Tibial nerve (tissue), 4 donors: ENCODE measurements at places on chromosomes 16 and 17. TPM values are rescaled to one million over a fixed set of nuclear protein-coding genes. Genes with fewer than 3 reads are reported as not detected.

KRT13 gene
- not detected for total RNA-seq

OR1F1 gene
- total RNA-seq, result not detected

GP1BA gene
- total RNA-seq, result not detected

KSR1 gene
- 45.1 TPM for total RNA-seq

SGCA gene
- total RNA-seq, result 1.8 TPM

CLEC10A gene
- total RNA-seq, result 19.8 TPM

HS3ST3A1 gene
- 0.30 TPM for total RNA-seq

DNA sequence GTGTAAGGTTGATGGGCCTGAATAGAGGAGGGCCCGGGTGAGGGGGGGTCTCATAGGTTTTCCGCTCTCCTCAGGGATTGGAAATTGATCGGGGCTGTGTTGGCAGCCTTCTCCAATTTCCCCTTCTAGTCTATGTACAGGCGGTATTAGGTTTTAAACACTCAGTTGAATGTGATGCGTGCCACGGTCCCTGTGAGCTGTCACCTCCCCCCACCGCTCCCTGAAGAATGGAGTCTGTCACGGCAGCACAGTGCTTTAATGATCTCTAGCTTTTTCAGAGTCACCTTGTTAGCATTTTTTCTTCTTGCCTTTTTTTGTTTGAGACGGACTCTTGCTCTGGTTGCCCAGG is 800 bp downstream of the COX4I1 start:
- H3K27ac ChIP-seq, result peak overlapping the region; percentile 89
- peak overlapping the region; percentile 61 for H3K4me3 ChIP-seq
- no peaks in the 10 kb centered on the region for H3K36me3 ChIP-seq
- DNase-seq, result no peak

GRCh38 chr16:61952841-61953240 is 83.4 kb downstream of the CDH8 start:
- H3K36me3 ChIP-seq, result no peaks in the 10 kb centered on the region
- no peaks in the 10 kb centered on the region for H3K27me3 ChIP-seq

DNA sequence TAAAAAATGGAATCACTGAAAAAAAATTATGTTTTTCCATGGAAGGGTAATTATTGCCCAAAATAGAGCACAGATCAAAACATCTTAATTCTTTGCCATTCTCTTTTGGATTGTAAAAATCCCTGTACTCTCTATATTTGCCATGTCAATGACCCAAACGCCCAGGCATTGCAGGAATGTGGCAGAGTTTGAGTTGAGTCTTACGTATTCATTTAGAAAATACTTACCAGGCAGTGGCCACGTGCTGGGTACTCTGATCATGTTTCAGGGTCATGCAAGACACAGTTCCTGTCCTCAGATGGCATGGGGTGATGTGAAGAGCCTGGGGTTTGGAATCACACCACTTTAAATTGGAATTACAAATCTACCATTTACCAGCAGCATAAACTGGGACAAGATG is 267.7 kb downstream of the ABCC12 start:
- no peaks in the 10 kb centered on the region for H3K4me1 ChIP-seq
- no peak for DNase-seq
- no peak overlapping the region for H3K27ac ChIP-seq

DNA sequence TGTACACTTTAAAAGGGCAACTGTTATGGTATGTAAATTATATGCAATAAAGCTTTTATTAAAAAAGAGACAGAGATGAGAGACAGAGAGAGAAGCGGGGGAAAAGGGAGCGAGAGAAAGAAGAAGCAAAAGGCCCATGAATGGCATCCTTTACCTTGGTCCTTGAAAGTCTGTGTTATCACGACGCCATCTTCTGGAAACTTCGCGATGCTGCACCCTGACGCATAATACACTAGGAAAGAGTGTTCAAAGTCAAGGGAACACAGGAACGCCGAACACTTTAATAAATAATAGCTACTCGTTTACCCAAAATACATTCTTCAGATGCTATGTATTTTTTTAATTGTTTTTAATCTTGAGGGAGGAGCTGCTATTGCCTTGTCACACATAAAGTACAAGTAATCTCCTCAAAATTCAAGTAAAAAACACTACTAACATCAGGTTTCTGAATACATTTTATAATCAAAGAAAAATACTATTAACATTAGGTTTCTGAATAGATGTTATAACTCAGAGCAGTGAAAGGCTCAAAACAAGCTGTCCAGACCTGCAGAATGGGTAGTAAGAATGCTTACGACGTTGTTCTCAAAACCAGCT is 23.0 kb upstream of the SLC38A8 start:
- H3K36me3 ChIP-seq, result peaks cover 55% of the 10 kb centered on the region
- H3K4me1 ChIP-seq, result no peaks in the 10 kb centered on the region
- H3K27me3 ChIP-seq, result no peaks in the 10 kb centered on the region
- no peak overlapping the region for H3K27ac ChIP-seq
- H3K4me3 ChIP-seq, result no peak overlapping the region

GRCh38 chr16:3760518-3760917 is 43.2 kb upstream of the TRAP1 start:
- H3K36me3 ChIP-seq, result peaks cover 87% of the 10 kb centered on the region
- H3K4me1 ChIP-seq, result no peaks in the 10 kb centered on the region
- H3K4me3 ChIP-seq, result no peak overlapping the region

DNA sequence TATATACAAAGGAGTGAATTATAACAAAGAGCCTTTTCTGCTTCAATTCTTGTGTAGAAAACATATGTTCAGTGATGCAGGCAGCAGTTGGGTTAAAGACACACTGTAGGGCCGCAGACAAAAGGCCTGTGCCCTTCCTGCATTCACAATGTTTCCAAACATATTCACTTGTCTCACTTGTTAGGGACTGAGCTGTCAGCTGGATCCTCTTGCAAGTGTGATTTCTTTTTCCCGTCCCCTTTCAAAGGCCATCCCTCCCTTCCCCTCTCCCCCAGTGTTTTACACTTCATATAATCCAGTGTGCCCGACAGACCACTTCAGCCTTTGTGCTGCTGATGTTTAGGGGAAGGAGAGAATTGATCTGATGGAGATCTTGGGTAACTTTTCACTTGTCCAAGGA is 217.0 kb downstream of the FTO start:
- no peak for DNase-seq
- H3K4me3 ChIP-seq, result no peak overlapping the region
- H3K27me3 ChIP-seq, result no peaks in the 10 kb centered on the region
- no peak overlapping the region for H3K27ac ChIP-seq
- H3K36me3 ChIP-seq, result no peaks in the 10 kb centered on the region

DNA sequence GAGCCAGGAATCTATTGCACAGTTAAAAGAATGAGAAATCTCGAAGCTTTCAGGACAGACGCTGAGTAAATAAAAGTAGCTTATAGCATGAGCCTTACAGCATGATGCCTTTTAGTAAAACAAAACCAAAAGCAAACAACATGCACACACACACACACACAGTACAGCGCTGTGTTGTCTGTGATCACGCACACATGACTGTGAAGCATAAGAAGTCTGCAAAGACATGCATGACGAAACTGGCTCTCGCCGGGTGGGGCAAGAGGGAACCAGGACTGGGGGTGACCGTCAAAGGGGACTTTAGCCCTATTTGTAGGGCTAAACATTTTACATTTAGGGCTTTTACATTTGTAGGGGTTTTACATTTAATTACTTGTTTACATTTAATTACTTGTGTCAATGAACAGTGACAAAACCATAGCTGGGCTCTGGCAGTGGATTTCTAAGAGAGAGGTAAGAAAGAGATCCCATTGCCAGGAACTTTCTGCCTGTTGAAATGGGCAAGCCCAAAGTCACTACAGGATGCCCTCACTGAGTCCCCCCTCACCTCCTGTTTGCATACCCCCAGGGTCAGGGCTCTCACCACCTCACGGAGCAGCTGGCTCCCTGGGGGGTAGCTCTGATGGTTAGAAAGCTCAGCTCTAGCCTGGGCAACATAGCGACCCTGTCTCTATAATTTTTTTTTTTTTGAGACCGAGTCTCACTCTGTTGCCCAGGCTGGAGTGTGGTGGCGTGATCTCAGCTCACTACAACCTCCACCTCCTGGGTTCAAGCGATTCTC is 2.0 kb upstream of the TNFRSF13B start:
- peak overlapping the region; percentile 56 for H3K27ac ChIP-seq
- no peaks in the 10 kb centered on the region for H3K4me1 ChIP-seq
- no peak overlapping the region for H3K4me3 ChIP-seq
- peaks cover 11% of the 10 kb centered on the region for H3K27me3 ChIP-seq
- no peak for DNase-seq

DNA sequence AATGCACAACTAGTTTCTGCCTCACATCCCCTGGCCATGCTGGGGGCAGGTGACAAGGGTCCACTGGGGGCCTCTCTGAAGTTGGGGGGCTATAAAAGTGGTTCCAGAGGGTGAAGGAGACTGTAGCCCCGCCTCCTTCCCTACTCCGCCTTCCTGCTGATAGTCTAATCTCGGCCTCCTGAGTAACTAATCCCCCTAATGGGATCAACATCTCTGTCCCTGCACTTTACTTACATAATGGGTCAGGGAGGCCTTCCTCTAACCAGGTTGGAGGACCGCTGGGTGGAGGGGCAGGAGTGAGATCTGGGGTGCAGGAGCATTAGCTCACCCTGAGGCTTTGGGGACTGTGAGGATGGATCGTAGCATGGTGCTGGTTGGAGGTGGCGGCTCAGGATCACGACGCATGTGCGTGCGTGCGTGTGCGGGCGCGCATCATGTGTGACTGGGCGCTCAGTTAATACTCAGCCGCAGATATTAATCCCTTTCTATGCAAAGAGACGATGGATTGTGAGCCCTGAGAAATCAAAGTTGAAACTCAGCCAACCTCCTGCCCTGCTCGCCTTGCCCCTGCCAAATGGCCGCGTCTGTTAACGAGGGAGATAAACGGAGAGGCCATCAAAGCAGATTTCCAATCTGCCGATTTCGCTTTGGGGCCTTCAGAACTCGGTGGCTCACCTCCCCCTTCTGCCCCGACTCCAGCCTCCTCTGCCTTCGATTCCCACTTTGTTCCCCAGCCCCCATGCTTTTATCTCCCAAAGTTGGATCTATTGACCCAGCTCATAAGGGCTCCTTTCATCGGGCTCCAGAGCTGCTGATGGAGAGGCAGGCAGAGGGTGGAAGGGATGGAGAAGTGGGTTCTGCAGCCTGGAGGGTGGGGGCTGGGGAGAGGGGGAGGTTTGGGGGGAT is 107.3 kb downstream of the SDK2 start:
- no peak for DNase-seq
- H3K36me3 ChIP-seq, result no peaks in the 10 kb centered on the region
- no peak overlapping the region for H3K27ac ChIP-seq
- no peak overlapping the region for H3K4me3 ChIP-seq
- H3K4me1 ChIP-seq, result peaks cover 35% of the 10 kb centered on the region
- no peaks in the 10 kb centered on the region for H3K27me3 ChIP-seq

DNA sequence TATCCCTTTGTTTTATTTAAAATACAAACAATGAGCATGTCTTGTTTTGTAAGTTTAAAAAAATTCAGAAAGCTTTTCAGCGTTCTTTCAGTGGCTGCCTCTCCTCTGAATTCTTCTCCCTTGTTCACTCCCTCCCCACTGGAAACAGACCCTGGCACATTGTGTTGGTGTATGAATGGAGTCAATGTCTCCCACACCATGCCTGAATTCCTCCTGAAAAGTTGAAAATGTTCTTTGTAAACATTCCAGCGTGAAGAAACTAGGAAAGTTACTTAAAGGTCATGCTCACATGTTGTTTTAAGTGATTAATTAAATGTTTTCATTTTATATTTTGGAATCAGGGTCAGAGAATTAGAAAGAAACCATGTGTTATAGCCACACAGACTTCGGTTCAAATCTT is 136.9 kb upstream of the DYNLRB2 start:
- H3K4me3 ChIP-seq, result no peak overlapping the region
- H3K27me3 ChIP-seq, result no peaks in the 10 kb centered on the region
- no peaks in the 10 kb centered on the region for H3K36me3 ChIP-seq

DNA sequence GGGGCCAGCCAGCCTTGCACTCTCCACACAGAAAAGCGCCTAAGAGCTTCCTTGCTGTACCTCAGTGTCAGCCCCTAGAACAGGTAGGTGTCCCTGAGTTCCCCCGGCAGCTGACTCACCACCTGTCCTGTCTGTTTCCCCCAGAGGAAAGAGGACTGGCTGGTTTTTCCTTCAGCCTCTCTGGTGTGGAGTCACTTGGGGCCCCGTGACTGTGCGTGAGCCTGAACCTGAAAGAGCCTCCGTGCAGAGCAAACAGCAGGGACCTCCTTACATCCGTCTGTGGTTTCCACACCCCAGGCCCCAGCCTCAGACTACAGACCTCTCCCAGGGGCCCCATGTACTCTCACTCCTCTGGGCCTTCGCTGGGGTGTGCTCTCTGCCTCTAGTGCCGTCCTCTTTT is 87.8 kb downstream of the GNAO1 start:
- no peak overlapping the region for H3K27ac ChIP-seq
- H3K27me3 ChIP-seq, result no peaks in the 10 kb centered on the region
- H3K4me3 ChIP-seq, result no peak overlapping the region
- H3K36me3 ChIP-seq, result no peaks in the 10 kb centered on the region
- H3K4me1 ChIP-seq, result no peaks in the 10 kb centered on the region

DNA sequence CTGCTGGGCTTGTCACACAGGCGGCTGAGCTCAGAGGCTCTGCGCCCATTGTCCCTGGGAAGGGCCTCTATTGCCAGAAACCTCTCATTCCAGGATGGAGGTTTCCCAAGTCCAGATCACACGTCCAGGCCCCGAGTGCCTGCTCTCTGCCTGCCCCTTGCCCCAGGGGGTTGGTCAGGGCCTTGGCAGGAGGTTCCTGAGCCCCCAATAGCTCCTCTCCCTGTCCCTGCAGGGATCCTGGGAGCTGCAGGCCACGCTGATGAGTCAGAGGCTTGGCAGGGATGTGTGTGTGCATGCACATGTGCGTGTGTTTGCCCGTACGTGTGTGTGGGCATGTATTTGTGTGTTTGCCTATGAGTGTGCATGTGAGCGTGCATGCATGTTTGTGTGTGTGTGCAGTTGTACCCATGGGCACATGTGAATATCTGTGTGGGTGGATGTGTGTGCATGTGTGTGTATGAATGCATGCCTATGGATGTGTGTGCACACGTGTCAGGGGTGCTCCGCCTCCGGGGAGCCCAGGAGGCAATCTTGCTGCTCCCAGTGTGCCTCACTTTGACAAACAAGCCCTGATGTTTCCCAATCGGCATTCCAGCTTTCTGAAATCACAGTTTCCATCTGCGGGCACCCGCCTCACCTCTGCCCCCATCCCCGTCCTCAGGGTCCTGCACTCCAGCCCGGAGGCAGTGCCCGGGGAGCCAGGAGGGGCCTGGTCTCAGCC is 98.4 kb upstream of the GSE1 start:
- DNase-seq, result peak; percentile 31
- no peak overlapping the region for H3K4me3 ChIP-seq
- H3K27me3 ChIP-seq, result no peaks in the 10 kb centered on the region
- peak overlapping the region; percentile 69 for H3K27ac ChIP-seq

GRCh38 chr16:75265911-75266701 is 14.7 kb upstream of the BCAR1 start:
- no peak for DNase-seq
- peak overlapping the region; percentile 91 for H3K4me3 ChIP-seq
- peaks cover 28% of the 10 kb centered on the region for H3K4me1 ChIP-seq
- no peaks in the 10 kb centered on the region for H3K27me3 ChIP-seq
